HuH-7.5 (cell line): ENCODE measurements at places on chromosomes 3 and 15.

DNA sequence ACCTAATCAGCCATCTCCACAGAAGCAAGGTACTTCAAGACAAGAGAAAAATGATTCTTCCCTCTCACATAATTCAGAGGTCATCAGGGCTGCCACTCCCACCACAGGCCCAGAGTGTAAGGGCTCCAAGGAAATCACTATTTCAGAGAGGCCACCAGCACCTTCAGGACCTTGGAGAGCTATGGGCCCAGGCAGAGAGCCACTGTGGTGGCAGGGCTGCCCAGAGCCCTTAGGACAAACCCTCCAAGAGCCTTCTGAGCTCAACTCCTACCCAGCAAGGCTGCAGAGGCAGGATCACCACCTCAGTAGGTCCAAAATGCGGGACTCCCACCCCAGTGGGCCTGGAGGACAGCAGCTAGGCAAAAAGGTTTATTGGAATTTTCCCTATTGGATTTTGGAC is 17.9 kb upstream of the FAN1 start:
- DNase-seq = no peak

DNA sequence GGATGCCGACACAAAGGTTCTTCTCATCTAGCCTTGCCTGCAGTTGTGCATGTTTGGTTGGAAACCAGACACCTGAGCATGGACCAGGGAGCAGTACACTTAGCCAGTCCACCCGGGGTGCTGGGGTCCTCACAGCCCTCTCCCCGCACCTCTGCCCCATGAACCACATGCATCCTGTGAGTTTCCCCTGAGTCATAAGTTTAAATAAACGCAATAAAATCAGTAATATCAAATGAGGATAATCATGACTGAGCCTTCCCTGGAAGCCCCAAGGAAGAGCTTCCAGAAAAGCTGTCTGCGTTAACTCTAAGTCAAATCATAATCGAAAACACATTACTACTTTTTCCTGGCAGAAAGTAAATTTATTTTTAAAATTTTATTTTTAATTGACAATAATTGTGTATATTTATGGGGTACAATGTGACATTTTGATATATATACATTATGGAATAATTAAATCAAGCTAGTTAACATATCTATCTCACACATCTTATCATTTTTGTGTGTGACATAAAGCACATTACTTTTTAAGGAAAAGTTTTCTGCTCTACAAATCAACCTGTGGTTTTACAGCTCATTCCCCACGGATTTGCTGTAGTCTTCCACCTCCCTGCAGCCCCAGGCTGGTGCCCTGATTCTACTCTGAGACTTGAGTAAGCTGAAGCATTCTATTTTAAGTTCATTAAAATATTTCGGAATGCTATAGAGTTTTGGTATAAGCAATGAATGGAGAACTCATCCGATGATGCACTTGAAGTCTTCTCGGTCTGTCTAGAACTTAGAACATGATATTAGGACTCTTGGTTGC is 166.0 kb upstream of the EIF1B start:
- no peak for DNase-seq

DNA sequence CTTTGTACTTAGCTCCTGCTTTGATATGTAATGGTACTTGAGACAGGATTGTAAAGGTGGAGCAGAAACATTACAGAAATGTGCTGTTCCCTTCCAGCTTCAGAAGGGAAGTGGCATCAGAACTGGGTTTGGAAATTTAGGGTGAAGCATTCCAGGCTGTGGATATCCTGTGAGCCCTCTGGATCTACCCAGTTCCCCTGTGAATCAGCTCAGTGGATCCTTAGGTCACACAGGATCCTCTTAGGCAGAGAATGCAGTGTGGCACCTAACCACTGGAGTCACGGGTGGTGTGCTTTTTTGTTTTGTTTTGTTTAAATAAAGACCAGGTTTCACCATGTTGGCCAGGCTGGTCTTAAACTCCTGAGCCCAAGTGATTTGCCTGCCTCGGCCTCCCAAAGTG is 66.0 kb downstream of the TRIM71 start:
- DNase-seq = no peak

GRCh38 chr3:57160076-57160764 is 4.9 kb downstream of the IL17RD start:
- no peak for DNase-seq

DNA sequence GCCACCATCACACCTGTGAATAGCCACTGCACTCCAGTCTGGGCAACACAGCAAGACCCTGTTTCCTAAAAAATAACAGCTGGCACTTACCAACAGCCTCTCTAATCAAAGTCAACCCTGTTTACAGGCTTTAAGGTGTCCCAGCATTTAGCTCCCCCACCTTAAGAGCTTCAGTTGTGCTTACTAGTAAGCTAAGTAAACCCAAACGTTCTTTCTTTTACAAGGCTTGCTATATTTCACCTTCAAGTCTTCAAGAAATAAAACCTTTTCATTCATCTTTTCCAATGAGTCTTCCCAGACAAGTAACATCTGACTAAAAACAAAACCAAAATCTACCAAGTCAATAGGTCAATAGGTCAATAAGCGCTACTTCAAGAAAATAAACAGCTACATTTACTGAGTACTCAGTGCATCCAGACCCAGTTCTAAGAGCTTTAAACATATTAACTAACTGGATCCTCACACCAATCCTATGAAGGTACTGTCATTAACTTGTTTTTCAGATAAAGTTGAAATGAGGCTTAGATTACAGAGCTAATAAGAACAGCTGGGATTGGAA is 62.4 kb downstream of the PBRM1 start:
- no peak for DNase-seq

GRCh38 chr3:117846238-117846637 is 1136.7 kb downstream of the TUSC7 start:
- no peak for DNase-seq

DNA sequence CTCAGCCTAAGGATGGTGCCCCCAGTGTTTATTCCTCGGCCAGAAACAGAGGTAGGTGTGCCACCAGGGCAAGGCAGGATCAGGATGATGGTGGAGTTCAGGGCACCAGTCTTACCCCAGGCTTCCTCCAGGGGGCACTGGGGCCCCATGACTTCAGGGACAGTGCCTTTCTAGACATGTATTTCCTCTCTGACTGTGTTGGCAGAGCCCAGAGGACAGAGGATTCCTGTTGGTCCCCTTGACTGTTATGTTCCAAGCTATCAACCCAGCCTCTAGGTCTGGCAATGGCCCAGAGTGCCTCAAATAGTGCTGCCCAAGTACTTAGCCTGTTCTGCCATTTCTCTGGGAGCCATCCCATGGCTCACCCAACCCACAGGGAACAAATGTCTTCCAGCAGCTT is 2.8 kb downstream of the HEMK1 start:
- peak; percentile 77 for DNase-seq
